ENCODE measurements at places on chromosomes 12 and 14.

DNA sequence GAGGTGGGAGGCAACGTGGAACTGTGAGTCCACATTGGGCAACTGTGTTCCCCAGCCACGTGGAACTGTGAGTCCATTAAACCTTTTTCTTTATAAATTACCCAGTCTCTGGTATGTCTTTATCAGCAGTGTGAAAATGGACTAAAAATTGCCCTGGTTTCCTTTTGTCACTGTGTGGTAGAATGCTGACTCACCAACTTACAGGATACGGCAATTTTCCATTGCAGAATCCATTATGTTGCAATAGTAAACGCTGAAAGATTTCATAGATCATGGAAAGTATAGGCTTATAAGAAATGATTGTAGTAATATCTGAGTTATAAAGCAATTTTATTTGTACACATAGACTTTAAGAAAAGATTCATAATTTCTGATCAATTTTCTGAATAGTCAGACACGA, 93.0 kb downstream of the GTF2A1 start:
- DNase-seq = no peak
- no peaks in the 10 kb centered on the region for H3K4me1 ChIP-seq
- H3K27ac ChIP-seq = no peak overlapping the region

DNA sequence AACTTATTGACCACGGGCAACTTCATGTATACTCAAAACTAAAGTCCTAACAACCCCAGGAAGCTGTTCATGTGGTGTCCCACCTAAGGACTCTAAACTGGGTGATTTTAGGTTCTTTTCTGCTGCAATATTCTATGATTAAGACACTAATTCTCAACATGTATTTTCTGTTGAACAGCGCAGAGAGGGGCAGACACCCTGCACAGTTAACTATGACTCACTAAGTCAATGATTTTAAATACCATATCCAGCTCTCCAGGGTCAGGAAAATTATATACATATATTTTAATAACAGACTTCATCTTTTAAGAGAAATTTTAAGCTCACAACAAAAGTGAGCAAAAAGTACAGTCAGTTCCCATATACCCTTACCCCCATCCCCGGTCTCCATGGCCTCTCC, 85.0 kb downstream of the FOXN3 start:
- no peaks in the 10 kb centered on the region for H3K36me3 ChIP-seq
- H3K4me3 ChIP-seq = no peak overlapping the region
- no peak overlapping the region for H3K27ac ChIP-seq
- no peaks in the 10 kb centered on the region for H3K27me3 ChIP-seq

GRCh38 chr12:132227782-132228475, 83.7 kb downstream of the NOC4L start:
- peaks cover 6% of the 10 kb centered on the region for H3K27me3 ChIP-seq
- no peak overlapping the region for H3K4me3 ChIP-seq
- no peaks in the 10 kb centered on the region for H3K36me3 ChIP-seq
- DNase-seq = no peak

DNA sequence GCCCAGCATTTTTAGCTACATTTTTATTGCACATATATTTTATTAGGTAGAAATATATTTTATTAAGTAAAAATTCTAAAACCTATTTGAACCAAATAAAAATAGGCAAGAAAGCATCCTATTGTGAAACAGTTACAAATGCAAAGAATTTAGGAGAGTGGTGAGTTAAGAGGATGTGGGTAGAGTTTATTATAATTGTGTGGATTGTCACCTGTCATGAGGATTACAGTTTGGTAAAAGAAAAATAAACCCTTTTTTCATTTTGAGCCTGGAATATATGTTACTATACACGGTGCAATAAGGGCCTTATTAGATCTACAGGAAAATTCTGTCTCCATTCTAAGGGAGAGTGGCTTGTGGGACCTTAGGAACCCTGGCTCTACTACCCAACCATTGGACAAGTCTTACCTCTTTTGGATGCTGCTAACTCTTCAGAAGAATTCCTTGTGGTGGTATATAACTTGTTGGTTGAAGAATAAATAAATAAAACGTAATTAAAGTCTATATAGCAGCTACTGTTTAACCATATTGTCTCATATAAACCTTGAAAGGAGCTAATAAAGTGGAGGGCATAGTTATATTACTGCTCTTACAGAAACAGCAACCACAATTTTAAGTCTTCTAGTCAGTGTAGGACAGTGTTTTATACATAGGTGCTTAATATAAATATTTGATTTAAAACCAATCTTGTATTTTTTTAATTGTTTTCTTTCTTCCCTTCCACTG, 67.8 kb downstream of the FGD4 start:
- no peak overlapping the region for H3K4me3 ChIP-seq
- H3K27me3 ChIP-seq = no peaks in the 10 kb centered on the region
- no peaks in the 10 kb centered on the region for H3K36me3 ChIP-seq
- H3K4me1 ChIP-seq = no peaks in the 10 kb centered on the region
- no peak overlapping the region for H3K27ac ChIP-seq

- no peaks in the 10 kb centered on the region for H3K27me3 ChIP-seq
- peak overlapping the region; percentile 31 for H3K4me3 ChIP-seq
- peaks cover 35% of the 10 kb centered on the region for H3K4me1 ChIP-seq
- no peaks in the 10 kb centered on the region for H3K36me3 ChIP-seq
- DNase-seq = no peak
Observed at GRCh38 chr12:65532764-65533163, 254.3 kb downstream of the MSRB3 start.

DNA sequence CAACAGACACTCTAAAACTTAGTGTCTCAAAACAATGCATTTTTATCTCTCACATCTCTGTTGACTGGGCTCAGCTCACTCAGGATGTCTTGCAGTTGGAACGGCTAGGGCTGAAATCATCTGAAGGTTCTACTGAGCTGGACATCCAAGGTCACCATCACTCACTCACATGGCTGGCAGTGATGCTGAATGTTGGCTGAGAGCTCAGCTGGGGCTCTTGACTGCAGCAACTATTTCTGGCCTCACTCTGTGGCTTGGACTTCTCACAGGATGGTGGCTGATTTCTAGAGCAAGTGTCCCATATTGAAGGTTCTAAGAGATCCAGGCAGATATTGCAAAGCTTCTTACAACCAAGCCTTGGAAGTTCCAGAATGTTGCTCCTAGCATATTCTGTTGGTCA, 166.5 kb downstream of the ZFP36L1 start:
- peaks cover 4% of the 10 kb centered on the region for H3K36me3 ChIP-seq
- no peak for DNase-seq
- peak overlapping the region; percentile 30 for H3K27ac ChIP-seq
- H3K27me3 ChIP-seq = no peaks in the 10 kb centered on the region
- H3K4me1 ChIP-seq = peaks cover 71% of the 10 kb centered on the region
- H3K4me3 ChIP-seq = no peak overlapping the region

DNA sequence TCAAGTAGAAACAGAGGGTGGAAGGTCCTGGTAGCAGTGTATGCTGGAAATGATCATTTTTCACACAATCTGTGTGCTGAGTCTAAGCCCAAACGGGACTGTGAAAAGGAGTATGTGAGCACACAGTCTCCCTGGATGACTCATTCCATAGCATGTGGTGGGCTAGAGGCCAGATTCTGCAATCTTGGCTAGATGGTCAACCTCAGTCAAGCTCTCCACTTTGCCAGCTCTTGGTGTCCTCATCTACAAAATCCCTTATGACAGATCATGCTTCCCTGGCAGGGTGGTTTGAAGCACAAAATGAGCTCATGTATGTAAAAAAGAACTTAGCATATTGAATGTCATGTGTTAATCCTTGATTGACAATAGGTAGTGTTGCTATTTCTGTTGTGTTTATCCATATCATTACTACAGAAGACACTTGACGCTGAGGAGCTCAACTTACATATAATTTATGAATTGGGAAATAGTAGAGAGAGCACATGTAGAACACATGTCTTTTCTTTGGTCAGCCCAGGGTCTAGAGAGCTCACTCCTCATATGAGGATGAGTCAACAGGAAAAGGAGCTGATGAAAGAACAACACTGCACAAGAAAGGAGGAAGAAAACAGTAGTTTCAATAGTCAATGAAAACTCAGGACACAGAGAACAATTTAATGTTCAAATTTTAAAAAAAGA, 517.5 kb downstream of the BCL11B start:
- peaks cover 9% of the 10 kb centered on the region for H3K27me3 ChIP-seq
- H3K36me3 ChIP-seq = peaks cover 4% of the 10 kb centered on the region
- H3K4me3 ChIP-seq = no peak overlapping the region
- H3K27ac ChIP-seq = no peak overlapping the region
- no peaks in the 10 kb centered on the region for H3K4me1 ChIP-seq
- DNase-seq = no peak

DNA sequence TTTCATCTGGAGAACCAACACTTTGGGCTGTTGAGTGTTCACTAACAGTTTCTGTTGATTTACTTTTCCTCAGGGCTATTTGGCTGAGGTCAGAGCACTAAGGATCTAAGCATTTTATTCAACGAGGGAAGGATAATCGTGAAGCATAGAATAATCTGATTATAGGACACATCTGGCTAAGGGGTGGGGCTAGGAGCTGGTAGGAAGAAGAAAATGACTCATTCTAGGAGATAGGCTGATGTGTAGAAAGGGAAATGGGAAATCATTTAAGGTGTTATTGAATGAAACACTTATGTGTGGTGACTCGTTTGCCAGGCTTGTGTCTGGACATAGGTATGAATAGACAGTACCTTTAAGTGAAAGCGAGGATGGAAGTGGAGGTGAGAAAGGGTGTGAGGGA, 167.2 kb downstream of the ETNK1 start:
- peak overlapping the region; percentile 2 for H3K27ac ChIP-seq
- DNase-seq = no peak
- no peak overlapping the region for H3K4me3 ChIP-seq
- H3K4me1 ChIP-seq = peaks cover 10% of the 10 kb centered on the region
- no peaks in the 10 kb centered on the region for H3K27me3 ChIP-seq

DNA sequence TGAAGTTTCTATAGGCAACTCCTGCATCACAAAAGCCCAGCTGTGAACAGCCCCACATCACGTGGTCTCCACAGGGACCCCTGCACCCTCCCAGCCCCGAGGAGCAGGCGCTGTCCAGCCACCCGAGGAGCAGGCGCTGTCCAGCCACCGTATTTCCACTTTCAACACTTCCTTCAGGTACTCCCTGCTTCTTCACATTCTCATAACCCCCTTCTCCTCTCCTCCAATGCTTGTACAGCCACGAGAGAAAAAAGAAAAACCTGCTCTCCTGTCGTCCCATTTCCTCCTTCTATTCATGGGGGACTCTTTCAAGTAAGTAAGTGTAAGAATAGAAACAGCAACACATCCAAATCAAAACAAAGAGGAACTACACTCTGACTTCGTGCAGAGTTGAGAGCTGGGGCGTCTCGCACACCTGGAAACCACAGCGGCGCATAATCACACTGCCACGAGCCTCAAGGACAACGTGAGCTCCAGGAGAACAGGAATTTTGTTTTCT, 11.9 kb downstream of the CDC42BPB start:
- H3K27me3 ChIP-seq = no peaks in the 10 kb centered on the region
- peak overlapping the region; percentile 24 for H3K4me3 ChIP-seq
- no peak for DNase-seq
- peaks cover 19% of the 10 kb centered on the region for H3K36me3 ChIP-seq
- peak overlapping the region; percentile 16 for H3K27ac ChIP-seq

DNA sequence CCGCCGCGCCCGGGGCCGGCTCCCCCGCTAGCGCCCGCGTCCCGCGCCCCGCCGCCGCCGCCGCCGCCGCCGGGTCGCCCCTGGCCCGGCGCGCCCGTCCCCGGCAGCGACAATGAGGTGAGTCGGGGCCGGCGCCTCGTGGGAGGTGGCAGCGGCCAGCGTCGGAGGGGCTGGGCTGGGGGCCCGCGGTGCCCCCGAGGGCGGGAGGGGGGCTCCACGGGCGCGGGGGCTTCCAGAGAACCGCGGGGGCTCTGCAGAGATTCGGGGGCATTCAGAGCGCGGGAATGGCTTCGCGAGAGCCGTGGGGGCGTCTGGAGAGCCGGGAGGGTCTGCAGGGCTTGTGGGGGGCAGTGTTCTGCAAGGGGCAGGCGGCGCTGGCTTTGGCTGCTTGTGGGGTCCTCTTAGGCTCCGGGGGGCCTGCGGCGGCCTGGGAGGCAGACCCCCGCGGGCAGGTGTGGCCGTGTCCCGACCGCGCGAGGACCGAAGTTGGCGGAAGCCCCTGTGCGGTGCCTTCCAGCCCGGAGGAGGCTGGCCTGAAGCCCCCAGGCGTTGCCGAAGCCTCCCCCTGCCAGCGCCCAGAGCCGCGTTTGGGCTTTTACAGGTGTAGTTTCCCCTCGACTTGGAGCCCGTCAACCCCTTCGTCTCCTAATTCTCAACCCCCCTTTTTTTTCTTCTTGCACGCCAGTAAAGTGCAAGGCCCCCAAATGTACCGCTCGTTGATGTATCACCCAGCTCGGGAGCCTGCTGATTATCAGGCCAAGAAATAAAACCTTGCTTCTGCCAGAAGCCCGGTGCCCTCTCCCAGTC, 93.1 kb upstream of the EVL start:
- peaks cover 28% of the 10 kb centered on the region for H3K36me3 ChIP-seq
- peak overlapping the region; percentile 98 for H3K4me3 ChIP-seq
- H3K27ac ChIP-seq = peak overlapping the region; percentile 79
- H3K4me1 ChIP-seq = peaks cover 29% of the 10 kb centered on the region
- peaks cover 17% of the 10 kb centered on the region for H3K27me3 ChIP-seq
- DNase-seq = peak; percentile 31

- no peaks in the 10 kb centered on the region for H3K36me3 ChIP-seq
- no peak overlapping the region for H3K27ac ChIP-seq
- no peak overlapping the region for H3K4me3 ChIP-seq
- H3K4me1 ChIP-seq = no peaks in the 10 kb centered on the region
- no peak for DNase-seq
Observed at GRCh38 chr14:20002319-20002718, 356 bp downstream of the OR4Q2 start.

DNA sequence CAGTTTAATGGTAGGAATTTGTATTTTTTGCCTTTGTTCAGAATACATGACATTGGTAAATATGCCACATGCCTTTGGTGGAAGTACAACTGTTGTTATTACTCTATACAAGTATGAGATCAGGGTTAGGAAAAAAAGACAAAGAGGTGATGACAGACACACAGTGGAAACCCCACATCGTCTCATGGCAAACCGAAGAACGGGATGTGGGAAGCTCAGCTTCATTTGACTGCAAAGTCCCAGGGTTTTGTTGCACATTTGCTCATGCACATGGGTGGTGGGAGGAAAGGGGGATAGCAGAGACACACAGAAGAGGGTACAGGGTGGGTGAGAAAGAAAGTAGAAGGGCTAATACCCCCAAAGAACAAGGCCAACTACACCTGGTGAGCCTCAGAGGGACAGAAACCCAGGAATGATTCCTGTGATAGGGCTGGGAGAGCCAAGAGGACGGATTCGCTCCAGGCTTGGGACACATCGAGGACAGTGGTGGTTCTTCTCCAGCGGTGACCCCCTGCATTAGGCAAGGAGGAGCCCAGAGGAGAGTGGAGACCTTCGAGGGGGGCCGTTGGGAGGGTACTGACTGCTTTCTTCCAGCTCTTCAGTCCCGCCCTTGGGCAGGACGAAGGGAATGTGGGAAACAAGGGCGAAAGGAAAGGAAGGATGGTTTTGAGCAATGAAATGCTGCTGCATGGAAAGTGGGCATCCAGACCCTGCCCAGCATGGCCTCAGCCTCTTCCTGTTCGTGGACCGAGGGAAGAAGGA, 8.1 kb downstream of the VAMP1 start:
- peaks cover 3% of the 10 kb centered on the region for H3K4me1 ChIP-seq
- H3K4me3 ChIP-seq = no peak overlapping the region
- H3K36me3 ChIP-seq = peaks cover 7% of the 10 kb centered on the region
- no peak for DNase-seq

Data from neural crest cell (in vitro differentiated cells).